Activated CD4-positive, alpha-beta T cell treated with anti-CD3 and anti-CD28 coated beads for 4 hours (primary cell): ENCODE measurements at places on chromosomes 6 and 20.

- DNase-seq = no peak
Observed at GRCh38 chr6:28407401-28407800, 7.9 kb upstream of the ZSCAN12 start.

- DNase-seq = no peak
Observed at GRCh38 chr20:36497856-36498255, 43.5 kb upstream of the MYL9 start.

DNA sequence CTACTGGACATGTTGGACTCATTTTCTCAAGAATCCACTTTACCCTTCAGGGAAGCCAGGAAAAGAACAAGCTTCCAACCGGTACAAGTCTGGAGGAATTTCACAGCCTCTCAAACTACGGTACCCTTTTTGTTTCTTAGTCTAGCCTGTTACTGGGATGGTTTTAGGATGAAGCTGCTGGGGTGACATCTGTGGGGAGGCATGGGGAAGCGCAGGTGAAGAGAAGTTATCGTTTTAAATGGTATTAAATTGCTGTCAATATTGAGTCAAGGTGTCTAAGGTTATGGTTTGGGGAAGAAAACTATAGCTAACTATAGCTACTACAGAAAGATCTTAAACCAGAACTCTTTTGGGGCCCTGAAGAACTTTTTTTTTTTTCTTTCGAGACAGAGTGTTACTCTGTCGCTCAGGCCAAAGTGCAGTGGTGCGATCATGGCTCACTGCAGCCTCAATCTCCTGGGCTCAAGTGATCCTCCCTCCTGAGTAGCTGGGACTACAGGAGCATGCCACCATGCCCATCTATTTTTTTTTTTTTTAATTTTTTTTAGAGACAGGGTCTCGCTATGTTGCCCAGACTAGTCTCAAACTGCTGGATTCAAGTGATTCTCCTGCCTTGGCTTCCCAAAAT is 128.7 kb downstream of the RIN2 start:
- DNase-seq = no peak

DNA sequence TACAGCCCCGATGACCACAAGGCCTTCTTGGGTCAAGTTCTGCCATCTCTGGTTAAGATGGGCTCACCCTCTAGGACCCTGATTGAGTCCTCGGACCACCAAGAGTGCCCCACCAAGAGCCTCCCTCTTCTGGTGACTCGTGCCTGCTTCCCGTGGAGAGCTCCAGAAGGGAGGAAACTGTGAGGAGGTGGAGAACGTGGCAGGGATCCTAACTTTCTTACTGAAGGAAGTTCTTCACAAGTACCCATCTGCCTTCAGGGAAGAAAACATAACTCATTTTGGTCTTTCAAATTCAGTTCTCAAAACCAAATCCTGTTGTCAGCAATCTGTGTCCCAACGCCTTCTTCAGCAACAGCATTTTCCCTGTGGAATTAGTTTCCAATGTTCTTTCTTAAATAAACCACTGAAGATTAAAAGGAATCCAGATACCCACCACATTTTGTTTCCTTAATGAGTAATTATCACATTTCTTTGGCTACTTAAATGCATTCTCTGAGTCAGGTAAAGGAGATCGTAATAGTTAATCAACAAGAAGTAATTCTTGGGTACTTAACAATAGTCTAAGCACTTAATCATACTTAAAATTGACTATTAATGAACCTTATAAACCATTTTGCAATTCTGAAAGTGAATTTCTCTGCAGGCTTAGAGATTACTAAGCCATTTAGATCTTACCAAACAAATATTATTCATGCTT is 185.8 kb upstream of the SGK1 start:
- DNase-seq = no peak

GRCh38 chr6:109434456-109434855 is 6.0 kb downstream of the PPIL6 start:
- no peak for DNase-seq

DNA sequence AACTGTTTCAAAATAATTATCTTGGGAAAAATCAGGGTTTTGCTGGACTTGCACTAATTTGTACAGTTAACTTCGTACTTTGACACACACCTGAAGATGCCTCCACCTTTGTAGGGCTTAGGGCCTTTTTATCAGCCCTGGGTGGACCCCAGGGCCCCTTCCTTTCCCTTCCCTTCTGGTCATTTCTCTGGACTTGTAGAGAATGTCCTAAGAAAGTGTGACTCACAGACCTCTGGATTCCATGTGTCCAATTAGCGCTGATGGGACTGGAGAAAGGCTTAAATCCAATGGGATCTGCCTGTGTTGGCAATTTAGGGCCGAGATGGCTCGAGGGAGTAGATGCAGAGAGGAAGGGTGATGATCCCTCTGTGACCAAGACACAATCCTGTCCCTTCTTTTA is 9.3 kb downstream of the TRIM15 start:
- DNase-seq = no peak

DNA sequence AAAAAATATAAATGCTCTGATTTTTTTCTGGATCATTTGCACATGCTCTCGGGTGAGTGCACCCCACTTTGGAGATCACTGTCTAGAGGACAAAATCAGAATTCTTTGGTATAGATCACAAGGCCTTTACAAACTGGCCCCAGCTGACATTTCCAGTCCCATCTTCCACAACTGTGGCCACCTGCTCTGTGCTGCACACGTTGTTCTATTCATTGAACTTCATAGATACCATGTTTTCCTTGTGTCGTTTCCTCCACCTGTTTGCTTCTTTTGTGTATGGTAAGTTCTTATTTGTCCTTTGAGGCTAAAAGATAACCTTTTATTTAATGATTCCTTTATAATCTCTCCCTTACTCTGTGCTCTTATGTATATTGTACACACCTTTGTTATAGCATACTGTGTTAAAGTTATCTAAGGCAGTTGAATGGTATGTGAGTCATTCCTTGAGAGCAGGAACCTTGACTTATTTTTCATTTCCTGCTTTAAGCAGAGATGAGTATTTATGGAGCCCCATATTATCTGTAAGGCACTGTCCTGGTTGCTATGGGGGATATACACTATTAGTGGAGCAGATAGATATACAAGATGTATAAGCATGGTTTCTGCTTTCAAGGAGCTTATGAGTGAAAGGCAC is 12.0 kb upstream of the SLC17A5 start:
- no peak for DNase-seq

- DNase-seq = no peak
Observed at GRCh38 chr6:127080081-127080480, 38.4 kb upstream of the RSPO3 start.

DNA sequence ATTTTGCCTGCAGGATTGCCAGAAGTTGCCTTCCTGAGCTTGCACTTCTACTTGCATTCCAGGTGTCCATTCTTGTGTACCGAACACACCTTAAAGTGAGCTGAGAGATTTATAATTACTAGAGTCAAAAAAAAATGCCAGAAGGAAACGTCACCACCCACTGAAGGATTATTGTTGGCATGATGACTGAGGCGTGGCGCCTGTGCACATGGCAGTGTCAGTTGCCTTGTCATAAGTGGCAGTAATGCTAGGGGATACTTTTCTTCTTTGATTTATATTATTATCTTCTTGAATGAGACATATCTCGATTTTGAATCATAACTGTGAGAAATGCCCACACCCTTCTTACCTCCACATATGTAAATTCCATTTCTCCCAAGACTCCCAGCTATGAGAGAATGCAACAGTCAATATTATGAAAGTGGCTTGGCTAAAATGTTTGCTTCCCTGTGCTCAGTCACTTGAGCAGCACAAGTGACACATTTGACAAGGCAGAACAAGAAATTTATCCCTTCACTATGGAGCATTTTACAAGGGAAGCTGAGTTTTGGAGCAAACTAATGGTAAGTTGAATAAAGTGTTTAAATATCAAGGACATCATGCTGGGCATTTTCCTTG is 149.5 kb upstream of the SASH1 start:
- no peak for DNase-seq

DNA sequence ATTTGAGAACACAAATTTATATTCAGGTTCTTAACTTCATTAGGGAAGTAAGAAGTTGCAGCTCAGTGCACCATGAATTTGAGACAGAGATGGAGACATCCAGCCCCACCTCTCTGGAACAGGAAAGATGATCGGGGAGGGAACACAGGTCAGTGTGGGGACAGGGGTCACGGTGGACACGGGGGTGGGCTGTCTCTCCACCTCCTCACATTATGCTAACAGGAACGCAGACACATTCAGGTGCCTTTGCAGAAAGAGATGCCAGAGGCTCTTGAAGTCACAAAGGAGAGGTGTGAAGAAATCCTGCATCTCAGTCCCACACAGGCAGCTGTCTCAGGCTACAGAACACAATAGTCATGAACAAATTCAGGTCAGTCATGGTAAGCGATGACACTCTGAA is 3.1 kb downstream of the HLA-C start:
- no peak for DNase-seq

GRCh38 chr20:49811825-49812506 is 662 bp upstream of the SLC9A8 start:
- DNase-seq = no peak

GRCh38 chr20:43914311-43915210 is at the start of gene TOX2:
TOX2 (plus strand) TSS chr20:43914852; CDS start chr20:43914892, 40 bp downstream.
- peak; percentile 57 for DNase-seq

GRCh38 chr6:11139051-11139960 is 27.8 kb upstream of the ERVFRD-1 start:
- no peak for DNase-seq

DNA sequence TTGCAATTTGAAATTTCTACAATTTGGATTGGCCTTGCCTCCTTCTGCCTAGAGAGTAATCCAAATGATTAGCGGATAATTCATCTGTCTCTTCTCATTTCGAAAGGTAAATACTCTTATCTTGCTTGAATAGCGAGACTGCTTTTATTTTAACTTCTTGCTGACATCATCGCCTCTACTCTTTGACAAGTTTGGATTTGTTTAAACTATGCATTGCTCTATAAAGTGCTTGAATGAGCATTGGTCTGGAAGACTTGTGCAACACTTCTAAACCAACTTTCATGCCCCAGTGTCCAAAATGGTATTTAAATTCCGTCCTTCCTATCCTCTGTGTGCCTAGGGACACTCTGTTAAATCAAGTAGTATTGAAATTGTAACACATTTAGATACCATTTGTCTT is 384.1 kb upstream of the SLC35B3 start:
- DNase-seq = no peak

DNA sequence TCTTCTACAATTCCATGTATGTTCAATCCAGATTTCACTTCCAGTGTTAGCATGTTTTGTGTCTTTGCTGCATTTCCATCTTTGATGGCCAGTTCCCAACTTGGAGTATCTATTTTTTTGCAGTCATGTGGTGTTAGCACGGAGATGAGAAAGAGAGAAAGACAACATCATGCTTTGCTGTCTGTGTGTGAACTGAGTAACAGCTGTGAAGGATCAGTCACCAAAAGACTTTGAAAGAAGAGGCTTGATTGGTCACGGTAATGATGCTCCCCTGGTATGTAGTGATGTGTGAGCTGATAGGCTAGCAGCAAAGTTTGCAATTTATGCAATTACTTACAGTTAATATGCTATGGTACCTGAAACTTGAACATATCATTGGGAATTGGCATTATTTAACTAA is 731.3 kb upstream of the NRSN1 start:
- DNase-seq = no peak

DNA sequence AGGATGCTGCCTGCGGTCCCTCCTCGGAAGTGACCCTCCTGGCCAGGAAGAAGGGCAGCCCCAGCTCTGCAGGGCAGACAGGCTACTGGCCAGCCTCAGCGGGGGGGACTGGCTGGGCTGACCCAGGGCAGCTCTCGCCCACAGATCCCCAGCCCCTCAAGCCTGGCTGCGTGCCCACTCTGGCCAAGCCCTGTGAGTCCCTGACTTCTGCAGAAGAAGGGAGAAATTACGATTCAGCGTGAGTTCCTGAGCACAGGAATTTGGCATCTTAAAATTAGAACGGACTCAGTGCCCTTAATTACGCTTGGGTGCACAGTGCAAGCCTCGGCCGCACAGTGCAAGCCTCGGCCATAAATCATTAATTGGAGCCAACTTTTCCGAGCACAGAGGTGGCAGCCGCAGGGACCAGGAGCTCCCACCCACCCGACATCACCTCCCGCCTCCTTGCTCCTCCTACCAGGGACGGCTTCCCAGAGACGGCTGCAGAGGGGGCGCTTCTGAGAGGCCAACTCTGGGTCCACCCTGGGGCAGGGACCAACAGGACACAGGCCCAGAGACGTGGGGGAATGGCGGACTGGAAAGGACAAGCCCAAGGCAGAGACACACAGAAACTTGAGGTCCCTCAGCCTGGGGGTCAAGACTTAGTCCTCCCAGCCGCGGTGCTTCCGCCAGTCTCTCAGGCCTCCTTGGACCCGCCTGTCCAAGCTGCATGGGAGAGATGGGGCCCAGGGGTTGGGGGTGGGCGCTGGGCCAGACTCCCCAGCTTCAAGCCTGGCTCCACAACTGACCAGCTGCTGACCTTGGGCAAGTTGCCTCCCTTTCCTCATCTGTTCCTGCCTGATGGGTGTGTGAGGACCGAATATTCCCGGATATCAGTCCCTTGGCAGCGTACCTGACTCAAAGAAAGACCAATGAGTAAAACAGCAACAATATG is 165.4 kb downstream of the TAF4 start:
- no peak for DNase-seq

DNA sequence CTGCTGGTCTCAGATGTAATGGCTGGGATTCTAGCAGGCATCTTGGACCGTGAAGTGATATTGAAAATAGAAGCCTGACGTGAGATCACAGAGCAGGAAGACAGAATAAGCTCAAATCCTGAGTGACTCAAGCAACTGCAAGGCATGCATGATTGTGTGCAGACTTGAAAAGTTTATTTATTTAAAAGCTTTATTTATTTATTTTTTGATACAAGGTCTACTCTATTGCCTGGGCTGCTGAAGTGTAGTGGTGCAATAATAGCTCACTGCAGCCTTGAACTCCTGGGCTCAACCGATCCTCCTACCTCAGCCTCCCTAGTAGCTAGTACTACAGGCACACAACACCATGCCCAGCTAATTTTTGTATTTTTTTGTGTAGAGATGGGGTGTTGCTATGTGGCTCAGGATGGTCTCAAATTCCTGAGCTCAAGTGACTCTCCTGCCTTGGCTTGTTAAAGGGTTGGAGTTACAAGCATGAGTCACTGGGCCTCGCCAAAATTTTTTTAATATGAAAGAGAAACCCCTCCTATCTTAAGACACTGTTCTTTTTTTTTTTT is 40.1 kb upstream of the RNF144B start:
- no peak for DNase-seq

GRCh38 chr6:1131285-1132079 is 180.4 kb upstream of the FOXQ1 start:
- no peak for DNase-seq

- no peak for DNase-seq
Observed at GRCh38 chr6:71290611-71291010, 2.0 kb downstream of the OGFRL1 start.

GRCh38 chr6:16311763-16312162 is 73.4 kb downstream of the GMPR start:
- DNase-seq = no peak

DNA sequence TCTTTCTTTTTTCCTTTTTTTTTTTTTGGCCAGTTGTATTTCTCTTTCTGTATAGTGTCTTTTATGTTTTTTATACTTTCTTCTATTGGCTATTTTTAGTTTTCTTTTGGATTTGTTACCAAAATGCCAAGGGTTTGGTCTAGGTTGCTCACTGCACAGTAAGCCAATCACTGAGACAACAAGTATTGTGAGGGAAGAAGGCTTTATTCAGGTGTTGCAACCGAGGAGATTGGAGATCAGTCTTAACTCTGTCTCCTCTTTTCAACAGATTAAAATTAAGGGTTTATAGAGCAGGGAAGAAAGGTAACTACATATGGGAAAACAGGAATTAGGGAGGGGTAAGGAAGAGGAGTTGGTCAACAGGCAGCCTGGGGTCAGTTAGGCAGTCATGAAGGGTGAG is 10.1 kb upstream of the TRIM26 start:
- no peak for DNase-seq

GRCh38 chr6:136118787-136119186 is 131.3 kb downstream of the MTFR2 start:
- DNase-seq = no peak

GRCh38 chr6:56958481-56958880 is 3.6 kb downstream of the BEND6 start:
- no peak for DNase-seq
